ENCODE measurements at places on chromosomes 1 and 21.

DNA sequence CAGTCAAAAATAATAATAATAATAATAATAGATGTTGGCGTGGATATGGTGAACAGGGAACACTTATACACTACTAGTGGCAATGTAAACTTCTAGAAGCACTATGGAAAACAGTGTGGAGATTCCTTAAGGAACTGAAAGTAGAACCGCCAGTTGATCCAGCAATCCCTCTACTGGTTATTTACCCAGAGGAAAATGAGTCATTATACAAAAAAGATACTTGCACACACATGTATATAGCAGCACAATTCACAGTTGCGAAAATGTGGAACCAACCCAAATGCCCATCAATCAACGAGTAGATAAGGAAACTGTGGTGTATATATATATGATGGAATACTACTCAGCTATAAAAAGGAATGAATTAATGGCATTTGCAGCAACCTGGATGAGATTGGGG, 176.0 kb downstream of the PLPP3 start:
- DNase-seq: no peak

DNA sequence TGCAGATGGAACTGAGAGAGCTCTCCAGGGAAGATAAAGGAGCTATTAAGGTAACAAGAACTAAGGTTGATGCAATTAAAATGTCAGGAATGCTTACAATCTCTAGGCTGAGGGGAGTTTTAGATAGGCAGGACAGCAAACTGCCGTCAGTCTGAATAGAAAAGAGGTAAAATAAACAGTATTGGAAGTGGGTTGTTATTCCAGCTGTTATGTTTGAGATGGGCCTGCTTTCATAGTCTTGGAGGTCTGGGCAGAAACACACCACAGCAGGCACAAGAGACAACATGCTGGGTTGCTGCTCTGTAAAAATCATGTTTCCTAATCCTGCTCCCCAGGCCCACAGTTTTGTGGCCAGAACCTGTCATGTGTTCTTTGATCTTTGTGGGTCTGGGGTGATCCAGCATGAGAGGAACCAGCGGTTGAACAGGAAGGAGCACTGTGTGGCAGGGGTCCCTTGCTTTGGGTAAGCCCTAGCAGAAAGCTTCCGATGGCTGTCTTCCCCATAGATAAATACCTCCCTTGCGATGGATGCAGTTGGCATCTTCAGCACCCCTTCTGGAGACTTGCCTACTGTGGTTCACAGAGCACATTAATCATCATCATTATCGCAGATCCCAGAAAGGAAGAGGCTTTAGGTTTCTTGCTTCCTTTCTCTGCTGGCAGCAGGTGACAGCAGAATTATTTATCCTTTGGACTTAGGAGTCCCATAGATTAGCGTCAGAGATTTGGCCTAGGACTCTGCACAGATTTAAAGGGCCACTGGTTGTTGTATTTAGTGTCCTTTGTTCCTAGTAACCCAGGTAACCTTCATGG, 97.1 kb downstream of the AK5 start:
- DNase-seq: no peak

DNA sequence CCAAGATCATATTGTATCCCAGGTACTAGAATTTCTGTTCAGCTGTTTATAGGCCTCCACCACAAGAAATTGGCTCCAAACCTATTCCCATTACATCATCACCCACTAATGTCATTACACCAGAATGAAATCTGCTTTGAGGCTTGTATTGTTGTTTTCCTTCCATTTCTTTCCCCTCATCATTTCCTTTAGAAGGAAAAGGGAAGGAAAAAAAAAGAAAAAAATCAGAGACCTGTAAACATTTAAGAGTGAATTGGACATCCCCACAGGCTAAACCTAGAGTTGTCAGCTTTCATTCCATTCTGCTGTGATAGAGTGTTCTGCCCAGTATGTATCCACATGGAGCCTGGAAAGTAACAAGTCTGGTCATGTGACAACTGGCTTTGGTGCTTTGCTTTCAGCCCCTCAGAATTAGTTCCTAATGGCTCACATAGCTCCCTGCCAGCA, 44.6 kb downstream of the NFYC start:
- no peak for DNase-seq

GRCh38 chr1:101356604-101357443, 120.0 kb downstream of the S1PR1 start:
- no peak for DNase-seq

- DNase-seq: no peak
Measured at GRCh38 chr1:40630488-40631223, 34.8 kb downstream of the RIMS3 start.

Measured in cortex of kidney (tissue), 1 donor.